ENCODE measurements at places on chromosomes 7 and 10.

- no peak for DNase-seq
These were observed 36.3 kb downstream of the POT1 start for GRCh38 chr7:124893140-124893827.

GRCh38 chr7:23593706-23594105 is 3.5 kb upstream of the CCDC126 start:
- peak; percentile 27 for DNase-seq

DNA sequence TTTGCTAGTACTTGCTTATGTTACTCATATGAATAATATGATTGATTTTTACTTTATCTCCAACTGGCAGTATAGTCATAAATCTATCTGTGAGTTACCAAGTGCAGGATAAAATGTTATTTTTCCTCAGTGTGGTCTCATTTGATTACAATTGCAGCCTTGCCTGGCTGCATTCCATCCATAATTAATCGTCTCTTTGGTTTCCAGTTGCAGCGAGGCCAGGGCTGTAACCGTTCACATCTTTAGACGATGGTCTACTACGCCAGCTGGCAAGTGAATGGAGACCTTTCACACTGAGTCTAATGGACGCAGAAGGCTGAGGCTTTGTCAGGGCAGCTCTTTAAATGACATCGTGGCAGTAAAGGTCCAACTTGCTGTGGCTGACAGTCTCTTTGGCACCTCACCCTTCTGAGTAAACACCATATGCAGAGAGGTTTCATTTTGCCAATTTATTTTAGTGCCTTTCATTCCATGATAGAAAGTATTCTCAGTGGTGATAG is 84.0 kb downstream of the ARL4A start:
- peak; percentile 50 for DNase-seq

- DNase-seq: peak; percentile 35
These were observed 100.5 kb upstream of the SDK1 start for GRCh38 chr7:3200504-3200903.

GRCh38 chr7:2503056-2503941 is 16.3 kb upstream of the LFNG start:
- no peak for DNase-seq

GRCh38 chr7:73723813-73724212 is 4.3 kb upstream of the STX1A start:
- no peak for DNase-seq

DNA sequence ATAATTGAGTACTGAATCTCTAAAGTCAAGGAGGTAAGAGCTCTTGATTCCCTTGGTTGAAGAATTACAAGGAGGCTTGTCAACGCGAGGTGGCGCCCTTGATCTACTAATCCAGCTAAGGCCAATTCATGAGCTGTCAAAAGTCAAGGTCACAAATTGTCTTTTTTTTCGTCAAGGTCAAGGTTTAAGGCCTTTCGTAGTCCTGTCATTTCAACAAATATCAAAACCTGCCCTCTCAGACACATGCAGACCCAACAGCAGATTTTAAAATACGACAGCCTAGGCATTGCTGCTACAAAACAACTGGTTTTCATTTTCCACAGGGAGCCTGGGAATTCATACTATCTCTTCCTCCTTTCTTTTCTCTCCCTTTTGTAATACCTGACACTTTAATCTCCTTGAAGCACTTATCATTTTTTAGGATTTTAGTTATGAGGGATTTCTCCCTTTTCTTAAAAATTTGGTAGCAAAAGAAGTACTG is 3.6 kb downstream of the HOXA13 start:
- DNase-seq: peak; percentile 91

- no peak for DNase-seq
These were observed 81.3 kb upstream of the KLF6 start for GRCh38 chr10:3866332-3866731.

DNA sequence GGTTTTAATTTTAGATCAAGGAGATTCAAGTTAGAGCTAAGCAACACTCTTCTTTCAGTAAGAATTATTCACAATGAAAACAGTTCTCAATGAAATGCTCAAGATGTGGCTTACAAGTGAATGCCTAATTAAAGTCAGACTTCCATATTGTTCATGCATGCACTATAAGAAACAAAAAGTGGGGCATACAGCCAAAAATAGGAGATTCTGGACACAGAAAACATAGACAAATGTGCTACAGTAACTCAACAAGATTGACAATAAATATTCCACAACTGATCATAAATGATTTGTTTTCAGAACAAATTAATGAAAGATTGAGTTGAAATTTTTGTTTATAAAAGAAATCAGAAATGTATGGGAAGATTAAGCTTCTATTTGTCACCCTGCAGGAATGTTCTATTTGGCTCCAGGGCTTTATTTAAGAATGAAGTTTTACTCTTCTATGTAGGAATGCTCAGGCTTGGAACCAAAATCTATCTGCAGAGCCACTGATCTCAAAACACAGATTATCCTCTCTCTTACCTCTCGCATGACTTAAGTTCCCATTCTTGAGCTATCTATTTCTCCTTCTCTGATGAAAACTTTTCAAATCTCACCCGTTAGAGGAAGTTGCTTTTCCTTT is 89.0 kb upstream of the PIP4K2A start:
- no peak for DNase-seq

- DNase-seq: peak; percentile 74
These were observed 15.0 kb upstream of the GFRA1 start for GRCh38 chr10:116287906-116288501.

GRCh38 chr7:116560021-116560970 is 35.5 kb downstream of the CAV1 start:
- no peak for DNase-seq

DNA sequence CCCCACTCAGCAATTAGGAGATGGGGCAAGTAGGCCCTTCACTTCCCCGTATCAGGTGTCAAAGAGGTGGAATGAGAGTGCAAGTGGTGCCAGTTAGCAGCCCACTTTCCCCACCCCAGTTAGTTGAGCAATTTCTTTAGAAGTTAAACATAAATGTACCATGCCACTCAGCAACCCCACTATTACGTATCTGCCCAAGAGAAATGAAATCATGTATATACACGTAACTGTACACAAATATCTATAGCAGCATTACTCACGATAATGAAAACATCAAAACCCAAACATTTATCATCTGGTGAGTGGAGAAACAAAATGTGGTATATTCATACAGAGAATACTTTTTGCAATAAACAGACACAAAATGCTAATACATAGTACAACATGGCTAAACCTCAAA is 50.4 kb downstream of the IMMP2L start:
- no peak for DNase-seq

GRCh38 chr7:20777377-20778062 is 9.2 kb downstream of the SP8 start:
- DNase-seq: no peak

DNA sequence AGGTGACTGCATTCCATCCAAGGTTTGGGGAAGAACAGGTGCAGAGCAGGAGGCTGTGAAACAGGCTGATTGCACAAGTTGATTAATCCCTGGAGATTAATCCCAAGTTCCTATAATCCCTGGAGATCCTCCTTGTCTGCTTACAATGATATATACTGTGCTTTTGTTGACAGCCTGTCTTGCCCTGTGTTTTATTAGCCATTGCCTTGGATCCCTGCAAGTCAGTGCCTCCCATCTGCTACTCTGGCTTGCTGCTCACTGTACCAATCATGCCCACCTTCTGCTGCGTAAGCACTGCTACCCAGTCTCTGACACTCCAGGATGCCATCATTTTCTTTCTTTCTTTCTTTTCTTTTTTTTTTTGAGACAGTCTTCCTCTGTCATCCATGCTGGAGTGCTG is 65.4 kb downstream of the ANKRD61 start:
- no peak for DNase-seq

DNA sequence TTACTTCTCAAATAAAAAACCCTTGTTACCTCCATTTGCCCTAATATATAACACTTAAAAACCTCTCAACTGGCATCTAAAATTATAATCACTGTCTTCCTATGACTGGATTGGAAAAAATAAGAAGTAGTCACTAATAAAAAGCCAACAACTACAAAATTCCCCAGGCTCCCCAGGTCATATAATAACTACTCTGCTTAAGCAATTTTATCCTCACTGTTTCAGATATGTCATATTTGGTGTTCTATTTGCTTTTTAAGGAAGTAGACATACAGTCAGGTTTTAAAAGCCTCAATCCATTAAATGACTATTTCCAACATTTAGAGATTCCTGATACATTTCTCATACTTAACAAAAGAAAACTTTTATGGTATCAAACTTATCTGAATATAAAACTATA is 2.4 kb downstream of the H2AZ2 start:
- DNase-seq: peak; percentile 42

- DNase-seq: no peak
These were observed 226.2 kb downstream of the TCERG1L start for GRCh38 chr10:131085091-131085860.

DNA sequence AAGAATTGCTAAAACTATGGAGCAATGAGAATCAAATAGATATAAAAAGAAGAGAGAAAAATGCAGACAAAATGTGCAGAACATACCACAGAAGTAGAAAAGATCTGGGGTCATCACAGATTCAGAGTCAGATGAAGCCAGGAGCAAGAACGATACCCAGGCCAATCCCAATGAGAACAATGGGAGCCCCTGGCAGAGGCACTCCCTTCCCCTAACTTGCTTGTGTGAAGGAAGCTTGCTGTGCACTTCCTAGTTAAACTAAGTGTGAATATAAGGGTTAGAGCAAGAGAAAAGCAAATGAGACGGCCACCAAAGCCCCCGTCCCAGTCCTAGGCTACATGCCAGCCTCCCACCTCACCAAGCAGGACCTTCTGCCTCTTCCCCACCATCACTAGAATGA is 12.7 kb downstream of the PARP12 start:
- no peak for DNase-seq

GRCh38 chr7:6227294-6227846 is 45.1 kb downstream of the CYTH3 start:
- DNase-seq: no peak

DNA sequence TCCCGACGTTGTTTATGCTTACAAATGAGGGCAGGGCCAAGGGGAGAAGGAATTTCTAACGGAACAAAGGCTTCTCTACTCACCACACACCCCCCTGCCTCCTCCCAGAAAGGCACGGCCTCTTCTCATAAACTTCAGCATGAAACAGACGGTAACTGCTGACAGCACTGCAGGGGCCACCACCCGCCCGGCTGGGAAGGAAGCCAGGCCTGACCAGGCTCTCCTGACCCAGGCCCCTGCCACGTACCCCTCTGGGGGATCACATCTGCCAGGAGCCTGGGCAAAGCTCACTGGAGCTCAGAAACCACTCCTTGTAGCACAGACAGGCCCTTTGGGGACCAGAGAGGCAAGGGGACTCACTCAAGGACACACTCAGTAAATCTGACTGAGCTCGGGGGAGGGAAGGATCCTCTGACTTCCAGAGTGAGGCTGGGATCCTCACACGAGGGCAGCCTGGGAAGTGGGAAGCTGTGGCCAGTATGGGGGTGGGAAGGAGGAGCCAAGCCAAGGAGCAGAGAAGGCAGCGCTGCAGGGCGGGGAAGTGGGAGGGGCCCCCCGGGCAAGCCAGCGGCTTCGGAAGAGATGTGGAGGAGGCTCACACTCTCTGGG is 46.1 kb downstream of the ZCCHC24 start:
- DNase-seq: peak; percentile 52

- DNase-seq: no peak
These were observed 94.6 kb upstream of the BTBD16 start for GRCh38 chr10:122176232-122177213.

- peak; percentile 76 for DNase-seq
These were observed 328.9 kb upstream of the KCND2 start for GRCh38 chr7:119943942-119944600.

DNA sequence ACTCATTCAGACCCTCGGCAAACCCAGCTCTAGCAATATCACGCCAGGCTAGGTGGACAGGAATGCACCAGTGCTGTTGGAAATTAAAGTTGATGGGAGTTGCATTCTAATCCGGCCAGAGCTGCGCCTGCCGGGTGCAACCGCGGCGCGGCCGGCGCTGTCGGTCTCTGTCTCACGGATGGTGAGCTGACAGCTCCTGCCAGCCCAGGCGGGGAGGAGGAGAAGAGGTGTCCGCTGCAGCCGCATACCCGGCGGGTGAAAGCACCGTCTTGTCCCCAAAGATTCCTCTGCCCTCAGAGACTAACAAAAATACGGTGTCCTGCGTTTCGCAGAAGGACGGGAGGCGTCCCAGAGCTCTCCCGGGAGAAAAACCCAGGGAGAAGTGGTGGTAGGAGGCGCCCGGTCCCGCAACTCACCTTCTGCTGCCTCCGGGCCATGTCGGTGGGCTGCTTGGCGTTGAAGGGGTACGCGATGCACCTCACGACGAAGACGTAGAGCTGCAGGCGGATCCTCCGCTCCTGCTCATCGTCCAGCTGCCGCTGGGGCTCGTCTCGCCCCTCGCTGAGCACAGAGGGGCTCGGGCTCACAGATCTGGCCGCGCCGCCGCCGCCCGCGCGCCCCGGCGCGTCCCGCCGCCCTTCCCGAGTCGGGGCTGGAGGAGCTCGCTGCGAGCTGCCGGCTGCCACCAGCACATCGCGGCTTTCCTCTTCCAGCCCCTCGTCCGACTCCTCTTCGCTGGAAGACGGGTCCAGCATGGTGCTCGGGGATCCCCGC is 490 bp downstream of the CADPS2 start:
- peak; percentile 33 for DNase-seq

DNA sequence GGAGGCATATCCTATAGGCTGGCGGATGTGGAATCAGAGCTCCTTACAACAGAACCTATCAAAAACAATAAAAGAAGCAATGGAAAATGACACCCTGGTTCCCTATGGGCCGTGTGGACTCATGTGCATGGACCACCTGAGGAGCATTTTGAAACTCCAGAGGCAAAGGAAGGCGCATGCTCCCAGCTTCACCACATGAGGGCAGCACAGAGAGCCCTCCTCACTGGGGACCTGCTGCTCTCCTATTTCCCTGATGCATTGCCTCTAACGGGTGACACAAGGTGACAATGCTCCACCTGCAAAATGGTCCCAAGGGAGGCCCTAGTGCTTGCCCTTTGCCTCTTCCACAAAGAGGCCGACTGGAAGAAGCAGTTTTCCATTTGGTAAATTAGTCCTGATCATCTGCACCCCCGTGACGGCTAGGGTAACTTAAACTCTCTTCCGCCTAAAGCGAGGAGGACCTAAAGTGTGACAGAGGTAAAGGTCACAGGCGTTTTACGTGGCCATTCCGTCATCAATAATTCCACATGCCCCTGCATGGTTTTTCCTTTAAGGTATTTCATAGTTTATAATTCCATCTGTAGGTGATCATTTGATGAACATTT is 67.7 kb downstream of the GPAM start:
- peak; percentile 71 for DNase-seq

GRCh38 chr10:89845541-89846280 is 144.3 kb downstream of the KIF20B start:
- no peak for DNase-seq
